ENCODE measurements at places on chromosomes 2 and 18.

DNA sequence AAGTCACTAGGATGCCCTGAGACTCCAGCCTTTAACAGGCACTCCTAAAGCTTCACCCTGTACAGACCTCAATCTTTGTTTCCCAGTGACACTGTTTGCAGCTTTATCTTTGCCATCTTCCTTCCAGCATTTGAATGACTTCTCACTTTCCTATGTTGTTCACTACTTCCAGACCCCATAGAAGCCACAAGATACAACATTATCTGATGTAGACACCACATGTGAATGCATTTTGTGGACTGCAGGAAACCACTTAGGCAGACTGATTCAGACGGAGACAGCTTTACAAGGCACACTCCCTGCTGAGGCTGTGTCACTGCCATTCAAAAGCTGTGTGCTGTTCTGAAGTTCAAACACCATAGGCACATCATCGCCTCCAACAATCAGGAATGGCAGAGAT, 67.3 kb upstream of the SPATS2L start:
- no peak for DNase-seq

GRCh38 chr18:5574843-5575242, 31.0 kb upstream of the EPB41L3 start:
- no peak for DNase-seq

GRCh38 chr2:102768253-102768652, 6.4 kb downstream of the TMEM182 start:
- DNase-seq = no peak

DNA sequence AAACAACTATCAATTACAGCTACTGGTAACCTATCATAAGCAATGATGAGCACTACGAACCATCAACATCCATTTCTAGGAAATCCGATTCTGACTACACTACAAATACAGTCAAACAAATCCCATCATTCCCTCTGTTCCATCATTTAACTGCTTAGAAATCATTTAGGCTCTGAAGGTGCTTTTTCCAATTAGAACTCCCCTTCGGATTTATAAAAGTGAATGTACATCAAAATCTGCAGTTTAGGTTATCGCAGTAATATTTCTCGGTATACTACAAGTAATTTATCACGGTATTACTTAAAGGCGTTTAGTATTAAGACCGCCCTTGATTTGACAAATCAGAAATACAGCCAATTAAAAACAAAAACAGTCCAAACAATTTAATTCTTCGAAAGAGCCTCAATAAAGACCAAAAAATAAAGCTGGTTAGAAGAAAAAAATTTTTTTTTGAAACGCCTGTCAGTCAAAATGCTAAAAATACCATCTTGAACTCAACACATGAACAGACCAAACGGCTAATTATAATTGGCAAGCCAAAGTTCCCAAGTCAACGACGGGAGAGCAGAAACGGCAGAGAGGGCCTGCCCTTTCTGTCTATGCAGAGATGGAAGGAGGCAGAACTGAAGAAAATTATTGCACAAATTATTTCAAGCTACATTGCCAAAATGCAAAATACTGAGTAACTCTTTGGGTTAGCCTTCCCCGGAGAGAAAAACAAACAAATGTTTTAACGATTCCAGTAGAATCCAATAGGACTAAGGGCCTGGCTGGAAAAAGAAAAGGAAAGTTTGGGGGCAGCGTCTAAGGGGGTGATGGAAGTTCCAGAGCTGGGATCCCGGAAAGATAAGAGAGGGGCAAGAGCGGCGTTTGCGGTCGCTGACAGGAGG, 1.2 kb downstream of the VPS54 start:
- peak; percentile 47 for DNase-seq

DNA sequence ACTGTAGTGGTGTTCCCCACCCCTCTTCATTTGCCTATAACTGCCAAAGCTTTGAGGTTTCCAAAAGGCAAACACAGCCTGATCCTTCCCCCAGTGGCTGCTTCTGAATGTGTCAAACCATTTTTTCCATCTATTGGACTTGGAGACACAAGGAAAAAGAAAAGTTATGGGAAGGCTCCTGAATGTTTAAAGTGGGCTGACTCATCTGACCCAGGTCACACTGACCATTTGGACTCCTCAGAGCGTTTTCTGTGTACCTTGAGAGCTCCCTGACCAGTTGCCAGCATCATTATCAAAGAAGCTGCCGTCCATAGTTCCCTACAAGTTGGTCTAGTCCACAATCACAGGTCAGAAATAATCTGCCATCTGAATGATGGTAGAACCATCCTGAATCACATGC, 123.4 kb upstream of the COL3A1 start:
- DNase-seq = no peak

DNA sequence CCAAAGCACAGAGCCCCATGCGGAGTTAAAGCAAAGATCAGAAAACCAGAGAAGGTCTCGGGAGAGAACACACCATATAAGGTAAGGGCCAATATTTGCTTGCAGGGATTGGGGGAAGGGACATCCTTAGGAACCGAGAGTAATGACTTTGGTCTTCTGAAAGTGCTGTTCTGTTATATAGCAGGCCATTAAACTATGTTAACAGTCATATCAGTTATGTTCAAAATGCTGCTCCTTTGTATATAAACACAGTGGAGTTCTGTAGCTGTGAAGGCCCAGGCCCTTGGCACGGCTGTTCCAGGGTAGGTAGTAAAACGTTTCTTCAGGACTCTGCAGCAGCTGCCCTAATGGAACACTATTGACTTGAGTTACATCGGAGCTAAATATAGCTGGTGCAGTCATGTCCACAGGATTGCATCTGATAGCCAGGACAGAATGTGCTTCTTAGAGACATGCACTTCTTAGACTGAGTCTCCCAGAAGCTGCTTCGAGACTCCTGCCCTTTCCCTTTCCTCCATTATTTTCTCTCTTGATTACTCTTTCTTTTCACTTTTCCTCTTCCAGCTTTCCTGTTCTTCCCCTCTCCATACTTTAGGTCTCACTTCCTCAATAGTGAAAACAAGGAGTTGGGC, 122.4 kb downstream of the SETBP1 start:
- DNase-seq = no peak

DNA sequence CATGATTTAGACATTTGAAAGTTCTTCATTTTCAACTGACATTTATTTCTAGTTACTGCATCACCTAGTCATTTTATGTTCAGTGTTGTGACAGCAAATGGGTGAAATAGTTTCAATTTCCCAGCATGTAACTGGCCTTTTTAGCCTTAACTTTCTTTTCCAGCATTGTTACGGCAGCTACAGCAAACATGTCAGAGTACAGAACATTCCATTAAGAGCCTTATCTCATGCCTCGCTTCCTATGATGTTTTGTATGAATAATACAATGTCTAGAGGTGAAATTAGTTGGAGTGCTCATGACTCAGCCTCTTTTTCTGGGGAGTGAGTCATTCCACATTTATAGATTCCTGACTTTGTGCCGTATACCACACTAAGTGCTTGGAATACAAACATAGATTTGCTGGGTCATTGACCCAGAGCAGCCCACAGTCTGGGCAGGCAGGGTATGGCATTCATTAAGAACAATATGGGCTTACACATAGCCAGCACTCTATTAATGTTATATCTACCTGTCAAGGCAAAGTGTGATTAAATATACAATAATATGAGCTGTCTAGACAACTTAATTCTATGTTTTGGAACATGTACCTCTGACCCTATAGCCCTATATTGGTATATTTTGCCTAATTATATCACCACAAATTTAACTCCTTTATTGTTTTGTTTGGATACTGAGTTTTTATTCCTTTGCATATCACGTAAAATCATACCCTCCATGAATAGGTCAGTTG, 72.2 kb downstream of the MAP2 start:
- peak; percentile 33 for DNase-seq

- DNase-seq = no peak
Measured at GRCh38 chr2:128286011-128286721, 32.5 kb downstream of the HS6ST1 start.

DNA sequence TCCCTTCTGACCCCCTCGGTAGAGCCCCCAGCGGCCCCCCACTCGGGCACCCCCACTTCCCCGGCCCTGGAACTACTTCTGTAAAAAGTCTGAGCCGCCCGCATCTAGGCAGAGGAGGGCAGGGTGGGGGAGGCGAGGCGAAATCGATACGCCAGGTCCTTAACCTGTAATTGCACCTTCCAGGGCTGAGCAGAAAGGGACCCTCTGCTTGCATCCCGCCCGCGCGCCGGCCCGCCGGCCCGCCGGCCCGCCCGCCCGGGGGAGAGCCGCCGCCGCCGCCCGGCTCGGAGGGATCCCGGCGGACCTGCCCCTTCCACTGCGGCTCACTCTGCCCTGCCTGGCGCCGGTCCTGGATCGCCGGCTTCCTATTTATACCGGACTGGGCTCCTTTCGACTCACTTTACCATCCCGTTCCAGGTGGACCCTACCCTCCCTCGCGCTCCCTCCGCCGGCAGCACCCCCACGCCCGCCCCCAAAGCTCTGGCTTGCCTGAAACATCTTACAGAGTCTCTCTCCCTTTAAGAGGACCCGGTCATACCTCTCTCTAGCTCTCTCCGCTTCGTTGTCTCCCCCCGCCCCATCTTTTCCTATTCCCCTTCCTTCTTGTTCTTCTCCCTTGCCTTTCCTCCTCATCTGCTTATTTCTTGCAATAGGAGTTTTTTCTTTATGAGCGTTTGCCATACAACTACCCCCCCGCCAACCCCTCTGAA, 797 bp downstream of the KLHL14 start:
- peak; percentile 50 for DNase-seq

DNA sequence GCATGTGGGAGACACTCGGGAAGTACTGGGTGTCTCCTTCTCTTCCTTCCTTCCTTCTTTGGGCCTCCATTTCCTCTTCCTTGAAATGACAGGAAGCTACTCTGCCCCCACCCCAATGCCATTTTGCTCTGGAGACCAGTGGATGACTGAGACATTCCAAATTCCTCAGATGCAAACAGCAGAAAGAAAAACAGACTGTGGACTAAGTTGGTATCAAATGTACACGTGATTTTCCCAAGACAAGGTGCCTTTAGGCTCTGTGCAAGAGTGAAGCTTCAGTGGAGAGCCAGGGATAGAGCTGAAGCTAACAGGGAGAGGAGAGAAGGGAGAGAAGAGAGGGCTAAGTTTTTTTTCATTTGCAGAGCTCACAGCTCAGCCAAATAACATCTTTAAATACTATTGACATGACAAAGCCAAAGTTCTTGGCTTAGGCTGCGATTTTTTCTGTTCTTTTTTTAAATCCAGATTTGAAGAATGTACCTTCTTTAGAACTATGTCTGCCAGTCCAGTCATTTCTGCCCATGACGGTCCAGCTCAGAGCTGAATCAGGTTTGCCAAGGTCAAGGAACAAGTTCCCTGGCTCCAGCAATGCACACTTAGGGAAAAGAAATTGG, 84.5 kb upstream of the LCLAT1 start:
- no peak for DNase-seq

- DNase-seq = no peak
Measured at GRCh38 chr18:9708434-9709303, 568 bp downstream of the RAB31 start.

DNA sequence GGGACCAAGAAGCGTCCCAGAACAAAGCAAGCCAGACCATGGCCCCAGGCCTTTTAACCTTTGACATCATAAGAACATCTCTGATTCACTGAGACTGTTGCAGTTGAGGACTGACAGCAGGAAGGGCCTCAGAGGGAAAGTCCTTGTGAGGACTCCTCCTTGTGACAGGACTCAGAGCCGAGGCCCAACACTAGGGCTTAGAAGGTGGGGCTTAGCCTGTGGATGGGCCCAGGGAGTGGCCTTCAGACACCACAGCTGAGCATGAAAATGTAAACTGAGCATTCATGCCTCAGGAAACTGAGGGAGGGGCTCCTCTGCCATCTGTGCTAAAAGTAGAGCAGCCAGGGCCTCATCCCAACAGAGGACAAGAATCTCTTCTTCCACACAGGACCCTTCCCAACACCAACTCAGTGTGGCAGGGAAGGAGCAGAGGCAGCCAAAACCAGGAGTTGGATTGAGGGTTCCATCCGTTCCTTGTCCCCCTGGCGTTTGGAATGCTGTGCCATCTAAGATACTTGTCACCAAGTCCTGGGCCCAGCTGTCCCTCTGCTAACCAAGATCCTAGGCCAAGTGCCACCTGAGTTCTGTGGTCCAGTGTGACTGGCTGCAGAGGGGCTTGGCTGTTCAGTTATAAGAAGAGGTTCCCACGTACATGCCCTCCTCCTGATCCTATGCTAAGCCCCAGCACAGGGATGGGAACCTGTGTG, 37.5 kb upstream of the CAB39 start:
- DNase-seq = no peak

GRCh38 chr18:48804856-48805610, 145.7 kb downstream of the SMAD7 start:
- DNase-seq = no peak

DNA sequence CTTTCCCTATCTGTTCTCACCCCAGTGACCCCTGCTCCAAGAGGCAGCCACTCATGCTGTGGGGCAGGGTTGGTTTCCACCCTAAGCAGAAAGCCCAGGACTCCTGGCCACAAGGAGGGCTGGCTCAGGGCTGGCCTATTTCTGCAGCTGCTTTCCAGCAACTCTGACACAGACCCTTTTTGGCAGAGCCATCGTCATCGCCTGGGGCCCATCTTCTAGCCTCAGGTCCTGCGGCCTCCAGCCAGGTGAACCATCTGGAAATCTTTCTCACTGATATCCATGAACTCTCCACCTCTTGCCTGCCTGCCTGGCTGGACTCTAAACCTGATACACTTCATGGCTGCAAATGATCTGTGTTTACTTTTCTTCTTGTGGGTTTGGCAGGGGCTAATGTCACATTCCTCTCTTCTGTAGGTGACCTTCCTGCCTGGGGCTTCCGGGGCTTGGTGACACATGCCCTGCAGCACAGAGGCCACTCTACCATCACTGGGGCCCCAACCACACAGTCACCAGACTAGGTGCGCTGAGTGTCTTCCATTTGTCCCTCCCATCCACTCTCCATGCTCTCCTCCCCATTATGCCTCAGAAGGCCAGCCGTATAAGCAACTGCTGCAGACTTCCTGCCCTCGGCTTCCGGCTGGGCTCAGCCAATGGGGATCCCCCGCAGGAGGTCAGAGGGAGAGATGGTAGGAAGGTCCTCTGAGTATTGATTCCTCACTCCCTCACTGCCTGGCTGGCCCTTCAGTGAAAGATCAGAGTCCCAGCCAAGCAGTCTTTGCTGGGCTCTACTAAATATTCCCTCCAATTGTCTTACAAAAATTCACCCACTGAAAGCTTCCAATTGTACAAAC, 9.7 kb upstream of the COPS8 start:
- DNase-seq = no peak

DNA sequence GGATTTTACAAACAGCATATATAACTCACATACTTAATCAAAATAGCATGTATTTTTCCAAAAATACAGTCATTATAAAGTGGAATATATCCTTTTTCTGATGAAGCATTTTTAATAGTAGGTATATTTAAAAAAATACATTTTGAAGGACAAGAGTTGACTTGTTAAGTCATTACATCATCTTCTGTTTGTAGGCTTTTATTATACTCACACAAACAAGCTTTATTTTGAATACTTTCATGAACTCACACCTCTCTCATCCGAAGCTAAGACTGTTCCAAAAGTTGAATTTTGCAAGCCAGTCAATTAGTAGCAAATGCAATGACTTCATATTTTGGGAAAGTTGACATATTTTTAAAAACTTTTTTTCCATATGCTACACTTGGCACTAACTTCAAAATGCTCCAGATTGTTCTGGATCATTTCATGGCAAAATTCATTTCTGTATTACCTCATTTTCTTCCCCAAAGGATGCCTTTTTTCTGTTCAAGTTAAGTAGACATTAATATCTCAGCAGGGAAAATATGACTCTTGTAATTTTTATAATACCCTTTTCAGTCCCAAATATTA, 68.5 kb upstream of the WDR75 start:
- no peak for DNase-seq

Measured in NCI-H1105 treated with DMSO at 0.1 percent for 48 hours (cell line).